ENCODE measurements at places on chromosomes 11 and 22.
A peak's percentile ranks its signal among the peaks of the same experiment; 100 is the strongest.

DNA sequence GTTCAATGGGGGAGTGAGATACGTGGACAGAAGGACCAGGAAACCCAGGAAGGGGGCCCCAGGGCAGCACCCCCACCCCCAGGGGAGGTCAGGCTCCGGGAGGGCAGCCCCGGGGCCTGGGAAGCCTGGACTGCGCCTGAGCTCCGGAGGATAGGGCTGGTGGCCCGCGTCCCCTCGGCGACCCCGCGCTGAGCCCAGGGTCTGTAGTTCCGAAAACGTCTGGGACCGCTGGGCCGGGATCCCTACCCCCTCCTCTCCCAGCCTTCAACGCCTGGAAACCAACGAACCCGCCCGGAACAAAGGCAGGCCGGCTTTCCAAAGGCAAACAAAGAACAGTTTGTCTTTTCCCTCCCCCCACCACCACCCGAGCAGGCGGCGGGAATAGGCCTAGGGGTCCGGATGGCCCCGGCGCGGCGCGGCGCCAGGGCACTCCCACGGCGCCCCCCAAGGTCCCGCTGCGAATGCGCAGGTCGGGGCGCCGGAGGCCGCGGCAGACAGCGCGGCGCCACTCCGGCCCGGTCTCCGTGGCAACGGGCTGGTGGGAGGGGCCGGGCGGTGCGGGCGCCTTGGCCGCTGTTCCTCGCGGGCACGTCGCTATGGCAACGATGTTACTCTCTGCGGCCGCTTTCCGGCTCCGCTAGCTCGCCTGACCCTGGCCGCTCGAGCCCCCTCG, 58.5 kb downstream of the IGLL1 start:
- DNase-seq = peak; percentile 78

DNA sequence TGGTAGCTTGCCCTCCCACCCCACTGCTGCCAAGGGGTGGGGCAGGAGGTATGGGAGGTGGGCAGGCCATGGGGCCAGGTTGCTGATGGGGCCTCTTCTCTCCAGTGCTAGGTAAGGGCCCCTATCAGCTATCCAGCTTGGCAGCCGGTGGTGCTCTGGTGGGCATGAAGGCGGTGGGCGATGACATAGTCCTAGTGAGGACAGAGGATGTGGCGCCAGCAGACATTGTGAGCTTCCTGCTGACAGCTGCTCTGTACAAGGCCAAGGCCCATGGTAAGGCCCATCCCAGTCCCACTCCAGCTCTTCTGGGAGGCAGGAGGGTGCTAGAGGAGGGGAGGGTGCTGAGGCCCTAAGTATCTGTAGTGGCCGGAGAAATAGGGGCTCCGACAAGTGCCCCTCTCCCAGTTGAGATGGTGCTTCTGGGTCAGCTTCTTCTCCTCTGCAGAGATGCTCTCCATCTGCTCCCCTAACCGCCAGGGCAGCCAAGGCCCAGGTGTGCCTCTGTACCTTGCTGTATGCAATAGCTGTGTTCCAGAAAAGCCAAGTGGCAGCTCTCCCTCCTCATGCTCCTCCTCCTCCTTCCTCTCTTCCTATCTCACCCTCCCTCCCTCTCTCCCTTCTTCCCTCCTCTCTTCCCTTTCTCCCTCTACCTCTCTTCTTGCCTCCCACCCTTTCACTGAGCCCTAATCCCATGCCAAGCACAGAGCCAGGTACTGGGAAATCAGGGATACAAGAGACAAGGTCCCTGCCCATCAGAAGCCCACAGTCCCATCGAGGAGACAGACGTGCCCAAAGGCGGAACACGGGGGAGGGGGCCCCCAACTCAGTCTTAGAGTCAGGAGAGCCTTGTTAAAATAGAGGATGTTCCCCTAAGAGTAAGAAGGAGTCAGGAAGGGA, 55.3 kb downstream of the OTOG start:
- DNase-seq = no peak

GRCh38 chr11:123143921-123144320, 51.1 kb downstream of the CLMP start:
- no peak for DNase-seq

DNA sequence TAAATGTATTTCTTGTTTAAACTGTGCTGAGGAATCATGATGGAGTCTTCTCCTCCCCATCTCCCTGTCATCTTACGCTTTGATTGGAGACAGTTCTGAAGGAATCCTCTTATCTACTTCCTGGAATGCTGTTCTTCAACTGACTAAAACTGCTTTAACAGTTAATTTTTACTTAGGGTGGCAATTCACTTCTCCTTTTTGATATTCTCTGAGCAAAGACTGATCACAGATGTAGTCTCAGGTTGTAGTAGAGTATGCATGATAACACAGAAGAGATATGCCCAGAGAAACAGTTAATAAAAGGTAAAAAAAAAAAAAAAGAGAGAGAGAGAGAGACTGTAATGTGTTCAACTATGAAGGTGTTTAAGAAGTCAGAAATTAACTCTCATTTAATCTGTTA, 1.4 kb upstream of the CASP5 start:
- DNase-seq = no peak

DNA sequence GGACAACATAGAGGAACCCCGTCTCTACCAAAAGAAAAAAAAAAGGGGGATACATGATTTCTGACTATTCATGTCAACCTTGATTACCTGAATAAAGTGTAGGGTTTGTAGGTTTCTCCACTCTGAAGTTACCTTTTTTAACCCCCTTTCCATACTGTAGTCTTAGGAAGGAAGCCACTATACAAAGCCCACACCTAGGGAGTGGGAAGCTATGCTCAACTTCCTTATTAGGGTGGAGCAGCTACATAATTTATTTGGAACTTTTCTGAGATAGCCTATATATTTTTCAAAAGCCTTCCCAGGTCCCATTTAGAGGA, 582 bp upstream of the ATP6V1E1 start:
- DNase-seq = no peak

GRCh38 chr11:129148487-129148886, 43.6 kb downstream of the ARHGAP32 start:
- DNase-seq = no peak

- no peak for DNase-seq
Measured at GRCh38 chr11:84740050-84740449, 887.1 kb downstream of the DLG2 start.
